ENCODE measurements at places on chromosomes 1 and 21.

DNA sequence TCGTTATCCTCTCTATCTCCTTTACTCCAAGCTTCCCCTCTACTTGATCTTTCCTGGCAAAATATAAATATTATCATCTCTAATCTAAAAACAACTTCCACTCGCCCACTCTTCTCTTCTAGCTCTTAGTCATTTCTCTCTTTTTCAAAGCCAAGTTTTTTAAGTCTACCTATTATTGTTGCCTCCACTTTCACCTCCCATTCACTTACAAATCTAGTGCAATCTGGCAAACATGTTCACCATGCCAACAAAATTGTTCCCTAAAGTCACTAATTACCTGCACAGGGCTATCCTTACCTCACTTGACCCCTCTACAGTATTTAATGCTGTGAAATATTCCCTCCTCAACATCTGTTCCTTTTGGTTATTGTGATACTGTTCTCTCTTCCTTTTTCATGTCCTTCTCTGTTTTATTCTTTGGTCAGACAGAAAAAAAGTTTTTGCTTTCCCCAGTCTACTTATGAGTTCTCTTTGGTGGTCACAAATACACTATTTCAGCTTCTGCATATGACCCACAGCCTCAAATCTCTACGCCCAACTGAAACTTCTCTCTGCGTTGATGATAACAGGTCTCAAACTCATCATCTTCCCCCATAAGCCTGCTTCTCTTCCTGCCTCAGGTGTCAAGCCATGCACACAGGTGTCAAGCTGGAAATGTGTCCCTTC, 31.9 kb upstream of the RAP1A start:
- no peaks in the 10 kb centered on the region for H3K36me3 ChIP-seq
- no peak overlapping the region for H3K4me3 ChIP-seq
- peaks cover 13% of the 10 kb centered on the region for H3K4me1 ChIP-seq
- H3K27ac ChIP-seq, result no peak overlapping the region
- no peak for DNase-seq

DNA sequence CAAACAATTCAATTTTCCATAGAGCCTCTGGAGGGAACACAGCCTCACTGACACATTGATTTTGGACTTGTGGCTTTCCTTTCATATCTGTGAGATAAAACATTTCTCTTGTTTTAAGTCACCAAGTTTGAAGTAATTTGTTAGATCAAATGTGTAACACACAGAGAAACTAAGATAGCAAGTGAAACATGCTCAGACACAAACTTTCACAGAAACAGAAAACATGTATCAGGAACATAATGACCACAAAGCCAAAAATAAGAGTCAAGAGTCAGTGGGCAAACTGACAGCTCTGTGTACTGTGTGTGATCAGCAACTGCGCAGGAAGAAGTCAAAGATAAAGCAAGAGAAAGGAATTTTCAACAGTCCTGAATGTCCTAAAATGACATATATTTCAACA, 1237.5 kb downstream of the AMY1C start:
- H3K4me3 ChIP-seq, result no peak overlapping the region
- no peak for DNase-seq
- no peaks in the 10 kb centered on the region for H3K36me3 ChIP-seq
- H3K4me1 ChIP-seq, result no peaks in the 10 kb centered on the region

GRCh38 chr1:213054142-213054541, 3.1 kb downstream of the RPS6KC1 start:
- no peaks in the 10 kb centered on the region for H3K27me3 ChIP-seq
- no peak overlapping the region for H3K27ac ChIP-seq
- H3K4me1 ChIP-seq, result peaks cover 3% of the 10 kb centered on the region
- H3K4me3 ChIP-seq, result no peak overlapping the region
- no peaks in the 10 kb centered on the region for H3K36me3 ChIP-seq

- H3K36me3 ChIP-seq, result no peaks in the 10 kb centered on the region
- H3K4me3 ChIP-seq, result no peak overlapping the region
- no peak overlapping the region for H3K27ac ChIP-seq
Measured at GRCh38 chr1:25520446-25521061, 22.9 kb upstream of the LDLRAP1 start.

DNA sequence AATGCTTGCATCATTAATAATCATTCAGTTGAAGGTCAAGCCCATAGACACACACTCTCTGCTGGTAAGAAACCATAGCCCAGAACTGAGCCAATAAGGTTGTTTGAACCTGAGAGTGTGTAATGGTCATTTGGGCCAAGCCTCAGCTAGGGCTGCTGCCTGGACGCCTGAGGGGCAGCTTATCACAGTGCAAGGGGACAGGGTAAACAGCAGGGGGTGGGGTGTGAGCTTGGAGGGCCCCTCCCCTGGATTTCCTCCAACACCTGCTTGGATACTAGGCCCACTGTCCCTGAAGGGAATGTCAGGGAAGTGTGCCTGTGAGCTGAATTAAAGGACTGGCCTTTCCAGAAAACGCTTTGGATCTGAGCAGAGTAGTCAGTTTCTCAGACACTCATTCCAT, 24.6 kb upstream of the CNTN2 start:
- no peaks in the 10 kb centered on the region for H3K36me3 ChIP-seq
- no peak overlapping the region for H3K27ac ChIP-seq
- no peaks in the 10 kb centered on the region for H3K4me1 ChIP-seq
- no peaks in the 10 kb centered on the region for H3K27me3 ChIP-seq
- DNase-seq, result no peak

GRCh38 chr21:31363720-31364119, 19.7 kb upstream of the TIAM1 start:
- no peak overlapping the region for H3K27ac ChIP-seq
- H3K27me3 ChIP-seq, result no peaks in the 10 kb centered on the region
- no peak overlapping the region for H3K4me3 ChIP-seq
- H3K36me3 ChIP-seq, result no peaks in the 10 kb centered on the region
- peaks cover 10% of the 10 kb centered on the region for H3K4me1 ChIP-seq

GRCh38 chr1:206518206-206518605, 10.9 kb downstream of the RASSF5 start:
- H3K27me3 ChIP-seq, result no peaks in the 10 kb centered on the region
- DNase-seq, result no peak
- no peaks in the 10 kb centered on the region for H3K36me3 ChIP-seq
- no peaks in the 10 kb centered on the region for H3K4me1 ChIP-seq

DNA sequence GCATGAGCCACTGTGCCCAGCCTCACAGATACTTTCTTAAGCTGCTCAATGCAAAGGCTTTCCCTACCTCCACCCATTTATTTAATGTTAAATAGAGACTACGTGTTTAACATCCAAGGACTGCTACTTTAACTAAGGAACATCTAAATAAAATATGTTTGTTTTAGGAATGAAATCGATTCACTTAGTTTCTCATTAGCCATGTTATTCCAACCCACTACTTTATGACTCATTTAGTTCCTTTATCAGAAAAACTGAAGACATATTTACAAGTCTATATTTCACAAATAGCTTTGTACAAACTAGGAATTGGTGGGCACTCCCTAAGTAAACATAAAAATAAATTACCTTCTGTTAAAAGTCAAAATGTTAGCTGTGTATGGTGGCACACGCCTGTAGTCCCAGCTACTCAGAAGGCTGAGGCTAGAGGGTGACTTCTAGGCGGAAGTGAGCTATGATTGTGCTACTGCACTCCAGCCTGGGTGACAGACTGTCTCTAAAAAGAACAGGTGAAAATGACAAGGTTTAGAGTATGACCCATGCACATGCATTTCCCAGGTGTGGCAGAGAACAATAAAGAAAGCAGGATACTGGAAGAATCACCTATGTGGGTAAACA, 39.9 kb upstream of the AK4 start:
- no peaks in the 10 kb centered on the region for H3K4me1 ChIP-seq
- H3K27me3 ChIP-seq, result no peaks in the 10 kb centered on the region
- no peak overlapping the region for H3K4me3 ChIP-seq
- no peak for DNase-seq

GRCh38 chr1:8939362-8939995, 6.2 kb upstream of the CA6 start:
- DNase-seq, result no peak
- H3K36me3 ChIP-seq, result no peaks in the 10 kb centered on the region
- peaks cover 56% of the 10 kb centered on the region for H3K4me1 ChIP-seq
- H3K27ac ChIP-seq, result peak overlapping the region; percentile 42
- no peak overlapping the region for H3K4me3 ChIP-seq

GRCh38 chr1:205339717-205340116, 17.0 kb downstream of the KLHDC8A start:
- no peaks in the 10 kb centered on the region for H3K36me3 ChIP-seq
- H3K27me3 ChIP-seq, result no peaks in the 10 kb centered on the region
- no peak overlapping the region for H3K4me3 ChIP-seq
- H3K4me1 ChIP-seq, result peaks cover 6% of the 10 kb centered on the region
- no peak overlapping the region for H3K27ac ChIP-seq
- no peak for DNase-seq

GRCh38 chr1:15504436-15504835, 19.6 kb downstream of the CASP9 start:
- H3K36me3 ChIP-seq, result peaks cover 3% of the 10 kb centered on the region

- no peak overlapping the region for H3K4me3 ChIP-seq
- peaks cover 5% of the 10 kb centered on the region for H3K4me1 ChIP-seq
- H3K27me3 ChIP-seq, result no peaks in the 10 kb centered on the region
- DNase-seq, result no peak
- no peak overlapping the region for H3K27ac ChIP-seq
Measured at GRCh38 chr1:183914891-183915290, 110.0 kb downstream of the RGL1 start.
